H1 (cell line): ENCODE measurements at places on chromosomes 13 and 19.

GRCh38 chr19:4830332-4830731, 1.2 kb downstream of the TICAM1 start:
- no peak for DNase-seq

- no peak for DNase-seq
Observed at GRCh38 chr19:47781590-47782262, 3.2 kb downstream of the SELENOW start.

DNA sequence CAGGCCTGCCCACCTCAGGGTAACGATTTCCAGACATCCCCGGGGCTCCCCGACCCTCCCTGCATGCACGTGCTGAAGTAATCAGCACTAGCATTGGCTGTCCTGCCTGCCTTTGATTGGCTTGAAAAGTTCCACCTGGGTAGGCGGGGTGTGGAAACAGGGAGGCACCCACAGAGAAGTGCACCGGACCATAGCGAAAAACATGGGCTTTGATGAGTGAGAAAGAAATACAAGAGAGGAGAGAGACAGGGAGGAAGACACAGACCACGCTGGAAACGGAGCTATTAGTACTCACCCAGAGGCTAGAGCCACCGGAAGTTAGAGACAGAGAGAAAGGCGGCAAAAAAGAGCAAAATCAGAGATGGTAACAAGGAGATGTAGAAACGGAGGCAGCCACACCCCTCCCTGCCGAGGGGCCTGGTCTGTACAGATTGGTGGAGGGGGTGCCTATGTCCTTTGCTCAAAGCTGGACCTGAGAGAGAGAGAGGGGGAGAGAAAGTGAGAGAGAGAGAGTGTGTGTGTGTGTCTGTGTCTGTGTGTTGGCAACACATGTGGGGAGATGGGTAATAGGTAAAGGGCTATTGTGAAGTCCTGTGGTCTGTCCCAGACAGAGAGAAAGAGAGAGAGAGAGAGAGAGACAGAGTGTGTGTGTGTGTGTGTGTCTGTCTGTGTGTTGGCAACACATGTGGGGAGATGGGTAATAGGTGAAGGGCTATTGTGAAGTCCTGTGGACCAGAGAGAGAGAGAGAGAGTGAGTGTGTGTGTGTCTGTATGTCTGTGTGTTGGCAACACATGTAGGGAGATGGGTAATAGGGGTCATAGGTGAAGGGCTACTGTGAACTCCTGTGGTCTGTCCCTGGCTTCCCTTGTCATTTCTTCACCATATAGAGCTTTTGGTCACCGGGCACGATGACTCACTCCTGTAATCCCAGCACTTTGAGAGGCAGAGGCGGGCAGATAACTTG, 2.9 kb downstream of the CGB3 start:
- no peak for DNase-seq

GRCh38 chr13:44293908-44294735, 79.5 kb upstream of the SERP2 start:
- DNase-seq: no peak

GRCh38 chr19:29510701-29511265, 15.0 kb upstream of the VSTM2B start:
- DNase-seq: no peak

GRCh38 chr13:89827552-89827951, 1519.9 kb upstream of the MIR17HG start:
- DNase-seq: no peak

- no peak for DNase-seq
Observed at GRCh38 chr13:113647351-113648215, 10.4 kb downstream of the ATP4B start.

DNA sequence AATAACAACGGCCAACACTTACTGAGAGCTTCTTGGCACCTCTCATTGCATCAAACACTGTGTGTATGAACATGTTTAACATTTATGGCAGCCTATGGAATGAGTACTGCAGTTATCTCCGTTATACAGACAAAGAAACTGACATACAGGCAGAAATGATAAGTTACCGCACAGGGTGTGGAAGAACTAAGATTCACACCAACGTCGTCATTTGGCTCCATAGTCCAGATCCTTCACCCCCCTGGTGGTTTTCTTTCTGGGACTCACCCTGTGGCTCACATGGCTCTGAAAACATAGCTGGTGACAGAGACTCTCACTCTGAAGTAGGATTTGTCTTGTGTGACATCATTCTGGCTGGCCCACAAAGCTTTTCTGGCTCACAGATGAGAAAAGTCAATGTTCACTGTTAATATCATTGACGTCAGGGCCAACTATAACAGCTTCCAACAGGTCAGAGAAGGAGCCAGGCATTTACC, 230.1 kb downstream of the DLEU7 start:
- no peak for DNase-seq

DNA sequence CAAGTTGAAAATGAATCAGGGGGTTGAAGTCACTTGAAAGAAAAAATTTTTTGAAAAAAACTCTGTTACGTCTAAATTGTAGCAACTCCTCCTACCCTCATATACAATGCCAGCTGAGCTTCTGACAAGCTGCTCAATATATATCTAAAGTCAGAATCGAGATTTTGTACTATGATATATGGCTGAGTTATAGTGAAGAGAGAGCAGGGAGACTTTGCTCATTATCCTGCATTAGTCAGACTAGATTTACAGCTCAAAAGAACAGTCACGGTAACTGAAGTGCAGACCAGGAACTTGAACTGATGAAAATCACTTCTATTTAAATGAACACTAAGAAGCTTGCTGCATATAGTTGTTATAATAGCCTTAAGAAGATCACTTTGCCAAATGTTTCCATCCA, 153.1 kb downstream of the LACC1 start:
- no peak for DNase-seq

- no peak for DNase-seq
Observed at GRCh38 chr19:23539499-23539898, 144.2 kb upstream of the ZNF91 start.

DNA sequence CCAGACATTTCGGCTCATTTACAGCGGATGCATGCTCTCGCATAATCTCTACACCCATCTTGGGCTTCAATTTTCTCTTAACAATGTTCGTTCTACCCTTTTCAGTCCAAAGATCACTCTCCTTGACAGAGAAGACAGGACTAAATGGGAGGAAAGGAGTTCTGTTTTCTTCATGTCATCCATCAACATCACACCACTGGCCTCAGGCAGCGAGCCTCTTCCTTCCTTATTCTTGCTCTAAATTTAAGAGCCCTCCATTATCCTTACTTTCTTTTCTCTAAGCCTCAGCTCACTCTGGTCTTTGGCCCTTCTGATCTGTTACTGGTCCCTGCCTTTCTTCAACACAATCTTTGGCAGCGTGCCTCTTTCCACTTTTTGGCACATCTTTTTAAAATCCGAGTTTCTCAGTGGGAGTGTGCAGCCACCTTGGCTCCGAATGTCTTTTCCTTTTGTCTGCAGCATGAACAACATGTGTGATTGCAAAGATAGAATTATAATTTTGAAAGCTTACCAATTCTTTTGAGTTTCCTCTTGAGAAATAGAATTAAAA, 98.7 kb downstream of the FAM216B start:
- DNase-seq: no peak

- DNase-seq: no peak
Observed at GRCh38 chr13:46934749-46935148, 37.9 kb upstream of the HTR2A start.

GRCh38 chr13:64551755-64552154, 2678.4 kb downstream of the PCDH9 start:
- no peak for DNase-seq

DNA sequence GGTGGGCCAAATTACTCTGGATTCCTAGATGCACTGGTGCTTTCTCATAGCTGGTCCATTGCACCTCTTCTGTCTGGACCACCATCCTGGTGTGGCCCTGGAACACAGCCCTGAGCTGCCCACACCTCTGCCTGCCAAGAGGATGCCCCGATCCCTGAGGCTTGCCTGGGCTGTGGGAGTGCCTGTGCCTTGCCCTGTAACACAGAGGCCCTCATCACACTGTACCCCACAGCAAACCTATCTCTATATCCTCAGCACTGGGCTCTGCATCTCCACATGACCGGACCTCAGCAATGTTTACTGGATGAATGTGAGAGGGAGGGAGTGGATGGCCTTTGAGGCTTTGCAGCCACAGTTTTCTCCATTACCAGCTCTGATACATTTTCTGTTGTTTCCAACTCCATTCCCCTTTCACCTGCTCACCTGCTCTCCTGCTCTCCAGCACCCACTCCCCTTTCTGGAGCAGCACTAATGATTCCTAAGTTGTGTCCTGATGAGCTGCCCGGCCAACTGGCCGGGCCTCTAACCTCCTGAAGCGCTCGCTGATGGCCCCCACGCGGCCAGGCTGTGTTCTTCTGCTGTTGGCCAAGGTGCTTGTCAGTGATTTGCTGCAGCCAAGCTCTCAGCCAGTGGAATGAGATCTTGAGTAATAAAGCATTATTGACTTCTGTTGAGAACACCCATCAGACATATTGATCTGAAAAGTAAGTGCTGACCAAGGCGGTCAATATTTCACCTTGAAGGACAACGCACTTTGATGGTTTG, 232.6 kb downstream of the TEX29 start:
- DNase-seq: no peak

DNA sequence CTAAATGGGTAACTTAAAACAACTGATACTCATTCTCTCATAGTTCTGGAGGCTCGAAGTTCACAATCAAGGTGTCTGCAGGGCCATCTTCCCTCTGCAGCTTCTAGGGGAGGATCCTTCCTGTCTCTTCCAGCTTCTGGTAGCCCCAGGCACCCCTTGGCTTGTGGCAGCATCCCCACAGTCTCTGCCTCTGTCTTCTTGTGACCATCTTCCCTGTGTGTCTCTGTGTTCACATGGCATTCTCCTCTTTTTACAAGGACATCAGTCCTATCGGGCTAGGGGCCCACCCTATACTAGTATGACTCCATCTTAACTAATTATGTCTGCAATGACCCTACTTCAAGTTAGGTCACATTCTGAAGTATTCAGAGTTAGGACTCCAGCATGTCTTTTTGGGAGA, 73.5 kb downstream of the ANKRD10 start:
- no peak for DNase-seq

DNA sequence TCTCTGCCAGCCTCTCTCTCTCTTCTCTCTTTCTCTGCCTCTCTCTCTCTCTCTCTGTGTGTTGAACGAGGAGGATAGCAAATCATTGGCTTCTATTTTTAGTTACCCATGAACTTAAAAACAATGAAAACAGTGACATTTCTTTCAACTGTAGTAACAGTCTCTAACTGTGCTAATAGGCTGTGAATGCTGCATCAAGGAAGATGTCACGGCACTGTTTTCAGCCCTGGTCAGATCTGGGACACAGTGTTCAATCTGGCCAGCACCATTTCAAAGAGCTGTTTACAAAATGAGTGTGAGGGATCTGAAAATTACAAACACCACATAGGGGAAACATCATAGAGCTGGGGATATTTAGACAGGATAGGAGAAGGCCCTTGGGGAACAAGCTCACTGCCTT, 717.0 kb downstream of the FGF9 start:
- no peak for DNase-seq

DNA sequence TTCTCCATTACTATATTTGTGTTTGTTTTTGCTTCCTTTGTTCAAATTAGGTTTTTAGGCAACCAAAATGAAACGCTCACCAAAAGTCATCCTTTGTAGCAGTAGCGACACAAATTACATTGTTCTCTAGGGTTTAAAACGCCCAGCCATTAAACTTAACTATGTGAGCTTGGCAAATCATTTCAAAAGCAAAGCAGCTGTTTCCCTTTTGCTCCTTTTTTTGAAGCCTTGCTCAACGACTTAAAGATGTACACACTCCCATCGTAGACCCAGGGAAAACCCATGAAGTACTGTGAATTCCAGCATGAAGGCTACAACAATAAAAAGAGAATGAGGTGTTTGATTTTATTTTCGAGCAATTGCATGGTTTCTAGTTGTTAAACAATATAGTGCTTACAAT, 106.7 kb downstream of the RAP2A start:
- no peak for DNase-seq

- DNase-seq: no peak
Observed at GRCh38 chr19:42330241-42330711, 4.8 kb downstream of the MEGF8 start.

DNA sequence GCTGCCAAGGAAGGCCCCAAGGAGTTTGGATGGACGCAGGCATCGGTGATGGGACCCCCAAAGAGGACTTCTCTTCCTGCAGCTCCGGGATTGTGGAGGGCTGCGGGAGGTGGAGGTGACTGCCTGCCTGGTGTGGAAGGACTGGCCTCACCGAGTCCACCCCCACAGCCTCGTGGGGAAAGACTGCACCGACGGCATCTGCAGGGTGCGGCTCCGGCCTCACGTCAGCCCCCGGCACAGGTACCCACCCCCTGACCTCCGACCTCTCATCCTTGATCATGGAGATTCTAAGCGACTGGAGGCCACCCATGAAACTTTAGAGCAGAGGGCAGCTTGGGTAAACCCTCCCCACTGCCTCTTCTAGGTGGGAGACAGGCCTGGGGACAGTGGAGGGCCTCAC, 16.9 kb upstream of the CLASRP start:
- DNase-seq: no peak

- no peak for DNase-seq
Observed at GRCh38 chr13:30676672-30677071, 58.7 kb upstream of the ALOX5AP start.

DNA sequence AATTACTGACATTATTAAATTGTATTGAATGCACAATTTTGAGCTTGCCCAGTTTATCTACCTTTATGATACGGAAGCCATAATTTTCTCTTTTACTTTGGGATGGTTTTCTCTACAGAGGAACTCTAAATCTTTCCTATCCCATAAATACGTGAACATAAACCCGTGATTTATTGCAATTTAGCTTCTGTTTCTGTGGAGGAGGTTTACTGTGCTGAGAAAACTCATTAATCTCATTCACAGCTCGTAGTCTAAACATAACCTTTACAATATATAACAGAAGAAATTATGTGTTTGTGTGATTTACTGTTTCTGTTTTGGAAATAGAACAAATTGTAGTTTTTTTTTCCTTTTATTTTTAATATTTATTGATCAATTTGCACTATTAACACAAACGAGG, 207.1 kb upstream of the PCDH9 start:
- no peak for DNase-seq

- DNase-seq: no peak
Observed at GRCh38 chr13:98844021-98844420, 91.5 kb upstream of the SLC15A1 start.

DNA sequence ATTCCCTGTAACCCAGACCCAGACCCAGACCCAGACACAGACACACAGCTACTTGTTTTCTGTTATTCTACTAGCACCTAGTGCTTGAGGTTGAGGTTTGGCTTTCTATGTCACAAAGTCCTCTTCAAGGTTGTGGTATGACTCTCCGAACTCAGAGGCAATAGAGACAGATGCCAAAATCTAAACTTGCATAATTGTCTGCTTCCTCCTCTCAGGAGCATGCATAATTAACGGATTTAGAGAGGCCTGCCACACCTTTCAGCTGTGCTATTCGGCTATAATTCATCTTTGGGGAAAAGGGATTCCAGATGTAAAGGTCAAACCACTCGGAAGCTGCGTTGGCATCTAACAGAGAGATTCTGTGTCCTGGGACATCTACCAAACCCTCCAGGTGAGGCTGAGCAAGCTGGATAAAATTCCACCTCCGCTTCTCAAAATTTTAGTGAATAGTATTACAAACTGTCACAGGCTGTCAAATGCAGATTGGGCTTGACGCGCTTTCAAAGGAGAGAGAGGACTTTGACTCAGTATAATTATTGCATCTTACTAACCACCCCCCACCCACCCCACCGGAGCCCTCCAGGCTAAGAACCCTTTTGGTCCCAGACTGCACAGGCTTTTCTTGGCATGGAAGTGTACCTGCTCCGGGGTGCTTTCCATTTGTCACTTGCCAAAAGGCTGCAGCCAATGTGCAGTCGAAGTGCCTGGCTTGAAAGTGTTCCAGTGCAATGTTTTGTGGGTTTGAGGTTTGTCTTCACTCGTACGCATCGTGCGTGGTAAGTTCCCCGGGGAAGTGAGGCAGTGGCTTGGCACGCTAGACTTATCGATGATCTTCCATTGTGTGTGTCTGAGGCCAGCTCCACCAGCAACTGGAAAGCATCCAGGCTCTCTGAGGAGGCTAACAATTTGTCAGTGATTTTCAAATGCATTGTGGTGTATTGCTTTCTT, 194.1 kb downstream of the TDRD3 start:
- no peak for DNase-seq
